Epithelial cell of prostate (primary cell): ENCODE measurements at places on chromosomes 16 and 17.

DNA sequence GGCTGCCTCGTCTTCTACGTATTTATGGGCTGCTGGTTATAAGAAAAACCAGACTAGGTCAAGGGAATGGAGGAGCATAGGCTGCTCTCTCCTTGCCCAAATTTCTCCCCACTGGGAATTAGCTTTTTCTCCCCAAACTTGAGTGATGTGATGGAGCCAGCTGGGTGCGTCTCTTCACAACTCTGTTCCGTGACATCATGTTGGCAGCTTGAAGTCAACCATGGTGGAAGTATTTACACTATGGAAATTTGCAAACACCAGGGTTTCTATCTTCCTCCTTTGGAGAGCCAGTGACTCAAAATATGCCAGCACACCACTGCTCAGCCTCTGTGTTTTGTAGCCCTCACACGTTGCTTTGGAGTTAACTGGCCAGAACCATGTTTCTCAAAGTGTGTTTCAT, 78.1 kb downstream of the OR1D5 start:
- DNase-seq = no peak

DNA sequence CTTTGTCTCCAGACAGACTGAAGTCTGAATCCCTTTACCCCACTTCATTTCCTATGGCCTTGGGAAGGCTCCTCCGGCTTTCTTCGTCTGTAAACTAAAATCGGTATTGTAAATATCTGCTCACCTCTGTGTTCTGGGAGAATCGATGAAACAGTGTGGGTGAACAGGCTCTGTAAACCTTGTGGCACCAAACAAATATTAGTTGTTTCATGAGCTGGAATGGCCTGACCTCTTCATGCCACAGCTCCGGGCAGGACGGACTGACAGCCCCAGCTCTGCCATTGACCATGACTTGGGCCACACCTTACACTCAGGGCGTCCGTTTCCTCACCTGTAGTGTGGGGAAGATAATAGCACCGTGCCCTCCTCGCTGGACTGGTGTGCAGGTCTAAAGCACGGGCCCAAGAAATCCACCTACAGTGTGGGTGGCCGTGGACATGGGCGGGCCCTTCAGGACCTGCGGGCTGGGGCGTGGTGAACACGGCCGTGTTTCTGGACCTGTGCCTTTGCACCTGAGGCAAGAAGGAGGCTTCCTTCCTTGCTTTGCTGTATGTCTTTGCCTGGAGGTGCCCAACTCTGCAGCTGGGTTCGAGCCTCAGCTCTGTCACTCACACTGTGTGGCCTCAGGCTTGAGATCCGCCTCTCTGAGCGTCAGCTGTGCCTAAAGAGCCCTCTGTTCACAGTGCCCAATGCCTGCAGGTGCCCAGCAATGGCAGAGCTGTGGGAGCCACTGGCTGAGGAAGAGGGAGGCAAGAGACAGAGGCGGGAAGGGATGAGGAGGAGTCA, 6.1 kb upstream of the OSGIN1 start:
- no peak for DNase-seq

GRCh38 chr17:8939496-8940334, 25.8 kb downstream of the PIK3R5 start:
- DNase-seq = no peak

DNA sequence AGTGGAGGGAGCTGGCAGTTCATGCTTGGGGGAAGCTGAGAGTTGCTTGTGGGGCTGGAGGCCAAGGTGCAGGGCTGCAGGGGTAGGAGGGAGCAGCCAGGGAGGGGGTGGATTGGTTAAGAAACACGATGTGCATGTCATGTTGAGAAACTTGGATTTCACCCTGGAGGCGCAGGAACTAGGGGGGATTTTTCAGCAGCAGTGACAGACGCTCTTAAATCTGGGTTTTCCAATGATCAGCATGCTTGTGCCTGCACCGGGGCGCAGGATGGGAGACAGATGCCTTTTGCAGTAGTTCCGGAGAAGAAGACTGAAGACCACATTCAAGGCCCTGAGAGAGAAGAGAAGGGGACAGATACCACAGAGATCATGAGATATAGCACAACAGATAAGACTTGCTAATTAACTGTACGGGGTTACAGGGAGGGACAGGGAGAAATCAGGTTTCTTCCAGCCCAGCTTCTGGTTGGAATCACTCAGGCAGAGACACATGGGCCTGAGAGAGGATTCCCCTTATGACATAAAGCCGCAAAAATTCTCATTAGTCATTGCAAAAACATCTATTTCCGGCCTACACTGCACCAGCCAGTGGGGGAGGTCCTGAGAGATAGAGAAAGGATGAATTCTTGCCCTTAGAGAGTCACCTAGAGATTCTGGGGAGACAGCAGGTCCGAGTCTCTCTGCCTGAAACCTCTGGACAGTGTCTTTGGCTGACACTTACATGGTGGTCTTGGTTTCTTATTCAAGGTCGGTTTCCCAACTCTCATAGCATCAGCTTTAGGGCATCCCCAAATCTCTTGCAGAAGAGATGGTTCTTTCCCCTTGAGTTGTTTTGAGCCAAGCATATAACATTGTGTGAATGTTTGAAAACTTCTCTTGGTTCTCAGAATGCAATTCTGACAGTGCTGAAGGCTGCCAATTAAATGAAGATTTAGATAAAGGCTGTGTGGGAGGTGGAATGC, 27.1 kb downstream of the CDH13 start:
- no peak for DNase-seq

- DNase-seq = no peak
Observed at GRCh38 chr16:11076259-11077018, 132.1 kb downstream of the CLEC16A start.

GRCh38 chr16:5607169-5607568, 509.6 kb upstream of the EEF2KMT start:
- no peak for DNase-seq

DNA sequence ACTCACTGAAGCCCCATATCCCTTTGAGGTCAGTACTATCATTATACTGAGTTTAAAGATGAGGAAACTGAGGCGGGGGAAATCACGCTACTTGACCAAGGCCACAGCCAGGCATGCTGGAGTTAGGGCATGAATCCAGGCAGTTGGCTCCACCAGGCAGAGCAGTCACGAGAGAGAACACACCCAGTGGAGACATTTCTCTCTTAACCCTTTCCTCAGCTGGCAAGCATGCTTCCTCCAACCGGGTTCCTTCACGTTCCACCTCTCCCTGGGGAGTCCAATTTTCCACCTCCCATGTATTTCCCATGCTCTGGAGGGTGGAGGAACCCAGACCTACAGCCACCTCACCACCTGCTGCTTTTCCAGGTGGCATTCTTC, 32.8 kb downstream of the VAC14 start:
- DNase-seq = no peak

DNA sequence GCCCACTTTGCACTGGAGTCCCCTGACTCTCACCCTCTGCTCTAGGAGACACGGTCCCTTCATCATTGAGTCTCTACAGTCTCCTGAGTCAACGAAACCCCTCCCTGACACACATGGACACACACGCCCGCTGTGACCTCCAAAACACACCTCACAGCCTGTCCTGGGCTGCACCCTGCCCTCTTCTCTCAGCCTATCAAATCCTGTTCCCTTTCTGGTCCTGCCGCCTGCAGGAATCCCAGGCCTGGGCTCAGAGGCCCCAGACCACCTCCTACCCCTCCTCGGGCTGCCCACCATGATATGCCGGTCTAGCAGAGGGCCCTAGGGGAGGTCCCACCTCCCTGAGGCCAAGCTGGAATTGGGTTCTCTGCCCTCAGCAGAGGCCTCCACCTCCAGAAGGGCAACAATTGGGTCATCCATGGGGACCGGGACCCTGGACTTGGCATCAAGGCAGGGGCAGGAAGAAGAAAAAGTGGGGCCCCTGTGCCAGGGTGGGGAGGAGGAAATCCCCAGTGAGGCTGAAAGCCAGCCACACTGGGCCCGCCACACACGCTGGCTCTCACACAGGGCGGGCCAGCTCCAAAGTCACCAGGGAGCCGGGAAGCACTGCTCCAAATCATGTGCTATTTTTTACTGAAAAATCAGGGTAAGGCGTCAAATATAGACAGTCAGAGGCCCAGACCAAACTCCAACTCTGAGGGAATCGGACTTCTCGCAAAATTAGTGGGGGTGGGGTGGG, 3.4 kb downstream of the PPP1R9B start:
- no peak for DNase-seq

- DNase-seq = no peak
Observed at GRCh38 chr17:74737299-74738050, 419 bp downstream of the RAB37 start.

- DNase-seq = no peak
Observed at GRCh38 chr17:74975943-74976342, 3.4 kb upstream of the HID1 start.

DNA sequence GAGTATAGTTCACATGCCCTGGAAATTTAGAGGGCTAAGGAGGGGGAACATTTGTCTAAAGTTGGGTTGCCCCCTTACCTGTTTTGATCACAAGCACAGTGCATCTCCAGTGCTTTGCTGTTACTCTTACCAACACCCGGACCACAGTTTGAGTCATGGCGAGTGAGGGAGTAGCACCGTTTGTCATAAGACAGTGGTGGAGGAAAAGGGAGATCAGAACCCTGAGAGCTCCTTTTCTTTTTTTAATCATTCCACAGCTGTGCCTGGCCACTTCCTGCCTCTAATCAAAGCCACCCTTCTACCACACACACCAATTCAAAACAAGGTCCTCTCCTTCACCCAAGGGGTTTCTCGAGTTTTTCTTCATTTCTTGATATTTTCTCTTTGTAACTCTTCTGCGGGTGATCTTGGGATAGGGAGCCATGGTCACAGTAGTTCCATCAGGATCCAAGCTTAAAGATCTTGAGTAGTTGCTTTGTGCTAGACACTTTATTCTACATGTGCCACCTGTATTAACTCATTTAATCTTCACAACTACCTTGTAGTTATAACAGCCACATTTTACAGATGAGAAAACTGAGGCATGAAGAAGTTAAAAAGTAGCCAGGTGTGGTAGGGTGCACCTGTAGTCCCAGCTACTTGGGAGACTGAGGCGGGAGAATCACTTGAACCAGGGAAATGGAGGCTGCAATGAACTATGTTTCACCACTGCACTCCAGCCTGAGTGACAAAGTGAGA, 5.0 kb upstream of the MYL4 start:
- no peak for DNase-seq

- DNase-seq = no peak
Observed at GRCh38 chr16:26344240-26344776, 652.5 kb downstream of the HS3ST4 start.

DNA sequence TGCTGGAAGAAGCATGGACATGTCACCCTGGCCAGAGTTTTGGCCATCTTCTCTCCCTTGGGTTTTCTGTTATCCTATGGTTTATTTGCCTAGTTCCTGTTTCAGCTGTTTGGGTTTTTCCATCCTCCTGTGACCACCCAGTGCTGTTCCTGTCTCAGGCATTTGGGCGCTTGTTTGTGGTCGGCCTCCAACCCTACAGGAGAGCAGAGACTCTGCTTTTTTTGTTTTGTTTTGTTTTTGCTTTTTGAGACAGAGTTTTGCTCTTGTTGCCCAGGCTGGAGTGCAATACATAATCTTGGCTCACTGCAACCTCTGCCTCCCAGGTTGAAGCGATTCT, 3.3 kb upstream of the ZC3H7A start:
- DNase-seq = no peak
